Stomach (tissue), 19 donors: ENCODE measurements at places on chromosomes 7 and 10. TPM values are rescaled to one million over a fixed set of nuclear protein-coding genes. Genes with fewer than 3 reads are reported as not detected.

Gene DUSP5
- total RNA-seq = 10.7 TPM

Gene EGR2
- 5.8 TPM for total RNA-seq

Gene PARG
- total RNA-seq = 35.7 TPM

Gene ACTL6B
- total RNA-seq = not detected

Gene FRMD4A
- 14.2 TPM for total RNA-seq

Gene CALML3
- total RNA-seq = not detected

Gene MRLN
- not detected for total RNA-seq

Gene EVX1
- not detected for total RNA-seq

Gene PRXL2A
- total RNA-seq = 16.2 TPM

Gene OPN4
- total RNA-seq = not detected

Gene FAM171A1
- total RNA-seq = 24.6 TPM

Gene CPN1
- not detected for total RNA-seq

Gene COL26A1
- total RNA-seq = not detected

Gene THNSL1
- under 0.01 TPM for total RNA-seq

Gene SPDYE16
- total RNA-seq = not detected

Gene VAX1
- not detected for total RNA-seq

Gene PKD2L1
- not detected for total RNA-seq

Gene OLAH
- total RNA-seq = not detected

Gene CTAGE15
- total RNA-seq = 6.7 TPM

Gene OPN1SW
- not detected for total RNA-seq

Gene ZNF117
- 25.0 TPM for total RNA-seq

Gene JAKMIP3
- total RNA-seq = 1.1 TPM

Gene NKX2-3
- 0.45 TPM for total RNA-seq

Gene SPDYE5
- total RNA-seq = 0.37 TPM

Gene DDC
- not detected for total RNA-seq

Gene PPIF
- 78.1 TPM for total RNA-seq

Gene CLDN4
- total RNA-seq = not detected

Gene PAPOLB
- not detected for total RNA-seq

Gene CYP2C19
- total RNA-seq = 135 TPM

Gene KCNH2
- 10.1 TPM for total RNA-seq

Gene THSD7A
- total RNA-seq = 13.2 TPM

Gene KAZALD1
- 8.4 TPM for total RNA-seq

Gene CCDC7
- 2.0 TPM for total RNA-seq

Gene MEOX2
- 13.8 TPM for total RNA-seq

Gene SFXN2
- total RNA-seq = 13.2 TPM

Gene GPR15LG
- total RNA-seq = not detected

Gene ZNF425
- total RNA-seq = under 0.01 TPM

Gene CEP55
- 1.3 TPM for total RNA-seq

Gene PIP
- total RNA-seq = not detected

Gene NEUROD6
- not detected for total RNA-seq

Gene CHAT
- total RNA-seq = not detected

Gene PRTFDC1
- total RNA-seq = not detected

Gene C10orf105
- total RNA-seq = not detected

Gene NAT16
- not detected for total RNA-seq

Gene ZNF804B
- 0.37 TPM for total RNA-seq

Gene PON2
- total RNA-seq = 79.9 TPM

Gene EPHB6
- total RNA-seq = 8.0 TPM

Gene NEUROG3
- not detected for total RNA-seq

Gene DPP6
- total RNA-seq = 9.2 TPM

Gene SPDYE2
- not detected for total RNA-seq

Gene WDR91
- 50.1 TPM for total RNA-seq

Gene UTF1
- total RNA-seq = not detected

Gene TAS2R60
- total RNA-seq = not detected

Gene WASHC2C
- total RNA-seq = 73.9 TPM

Gene RPEL1
- not detected for total RNA-seq
